AG08396 (cell line): ENCODE measurements at places on chromosomes 4 and X.
A peak's percentile ranks its signal among the peaks of the same experiment; 100 is the strongest.

- DNase-seq: peak; percentile 28
Observed at GRCh38 chr4:5746829-5747737, 36.1 kb downstream of the EVC start.

GRCh38 chrX:46713672-46714490, 45.0 kb downstream of the SLC9A7 start:
- DNase-seq: no peak

DNA sequence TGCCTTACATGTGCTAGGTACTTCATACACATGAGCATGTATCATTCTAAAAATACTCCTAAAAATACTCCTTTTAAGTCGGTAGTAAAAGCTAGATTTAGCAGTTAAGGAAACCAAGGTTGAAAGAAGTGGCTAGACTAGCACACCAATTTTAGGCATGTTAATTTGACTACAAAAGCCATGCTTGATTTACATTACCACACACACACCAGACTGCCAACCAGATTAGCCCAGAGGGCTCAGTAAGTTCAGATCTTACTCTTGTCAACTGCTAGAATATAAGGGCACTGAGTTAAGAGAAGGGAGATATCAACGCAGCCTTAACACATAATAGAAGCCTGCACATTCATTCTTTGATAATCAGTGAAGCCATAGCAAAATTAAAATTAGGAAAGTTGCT, 117.9 kb downstream of the MID1IP1 start:
- no peak for DNase-seq

DNA sequence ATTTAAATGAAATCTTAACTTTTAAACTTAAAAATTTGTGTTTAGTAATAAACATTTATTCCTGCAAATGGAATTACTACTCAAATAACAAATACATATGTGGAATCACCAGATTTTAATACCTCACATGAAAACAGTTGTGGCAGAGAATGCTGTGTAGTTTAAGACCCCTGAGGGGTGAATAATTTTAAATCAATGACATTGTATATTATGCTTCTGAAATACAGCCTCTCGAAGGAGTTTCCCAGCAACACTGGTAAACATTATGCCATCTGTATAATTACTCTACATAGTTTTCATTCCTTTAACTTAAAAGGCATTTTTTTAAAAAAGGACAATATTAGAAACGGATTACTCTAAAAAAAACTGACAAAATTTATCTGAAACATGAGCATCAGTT, 2313.3 kb downstream of the ARAP2 start:
- no peak for DNase-seq
